ENCODE measurements at places on chromosomes 16 and 17. TPM values are rescaled to one million over a fixed set of nuclear protein-coding genes. Genes with fewer than 3 reads are reported as not detected.

DNA sequence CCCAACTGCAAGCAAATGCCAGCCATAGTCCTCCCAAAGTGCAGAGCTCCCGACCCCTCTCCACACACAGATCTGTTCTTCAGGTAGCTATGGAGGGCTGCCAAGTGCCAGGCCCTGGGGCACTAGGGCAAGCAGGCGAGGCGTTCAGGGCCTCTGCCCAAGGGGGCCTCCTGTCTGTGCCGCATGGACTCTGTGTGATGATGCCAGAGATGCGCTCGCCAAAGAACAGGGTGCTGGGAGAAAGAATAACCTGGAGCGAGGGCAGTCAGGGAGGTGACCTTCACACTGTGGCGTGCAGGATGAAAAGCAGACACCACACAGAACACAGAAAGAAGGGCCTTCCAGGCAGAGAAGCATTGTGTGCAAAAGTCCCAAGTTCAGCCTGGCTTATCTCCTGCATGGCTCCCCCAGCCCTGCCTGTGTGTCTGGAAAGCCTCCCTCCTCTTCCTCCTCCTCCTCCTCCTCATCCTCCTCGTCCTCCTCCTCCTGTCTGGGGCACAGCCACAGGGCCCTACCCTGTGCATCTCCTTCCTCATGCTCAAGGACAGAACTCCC is 44.2 kb downstream of the PEMT start:
- no peak for DNase-seq

DNA sequence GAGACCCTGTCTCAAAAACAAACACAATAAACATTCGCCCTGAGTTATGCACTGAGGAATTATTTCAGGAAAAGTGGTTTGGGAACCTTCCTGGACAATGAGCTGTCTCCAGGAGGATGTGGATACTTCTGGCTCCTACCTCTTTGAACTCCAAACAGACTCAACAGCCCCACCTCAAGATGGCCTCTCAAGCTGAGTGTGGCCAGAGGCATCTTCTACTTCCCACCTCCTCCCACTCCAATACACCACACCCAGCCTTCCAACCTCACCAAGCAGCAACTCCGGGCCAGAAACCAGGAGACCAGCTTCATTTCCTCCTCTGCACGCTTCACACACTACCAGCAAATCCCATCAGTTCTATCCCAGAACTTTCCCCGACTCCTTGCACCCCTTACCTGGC is 11.6 kb downstream of the HBQ1 start:
- DNase-seq, result no peak

- DNase-seq, result no peak
These were observed 15.7 kb downstream of the SLC52A1 start for GRCh38 chr17:5019475-5019956.

- peak; percentile 49 for DNase-seq
These were observed 12.3 kb downstream of the GLIS2 start for GRCh38 chr16:4328046-4328781.

- no peak for DNase-seq
These were observed 10.6 kb downstream of the CNTD1 start for GRCh38 chr17:42809250-42809649.

- DNase-seq, result no peak
These were observed 320.4 kb upstream of the CCL2 start for GRCh38 chr17:33934696-33935095.

- no peak for DNase-seq
These were observed 45.4 kb downstream of the LAT start for GRCh38 chr16:29030086-29030840.

GRCh38 chr17:69672924-69673323 is 258.4 kb downstream of the MAP2K6 start:
- DNase-seq, result no peak

DNA sequence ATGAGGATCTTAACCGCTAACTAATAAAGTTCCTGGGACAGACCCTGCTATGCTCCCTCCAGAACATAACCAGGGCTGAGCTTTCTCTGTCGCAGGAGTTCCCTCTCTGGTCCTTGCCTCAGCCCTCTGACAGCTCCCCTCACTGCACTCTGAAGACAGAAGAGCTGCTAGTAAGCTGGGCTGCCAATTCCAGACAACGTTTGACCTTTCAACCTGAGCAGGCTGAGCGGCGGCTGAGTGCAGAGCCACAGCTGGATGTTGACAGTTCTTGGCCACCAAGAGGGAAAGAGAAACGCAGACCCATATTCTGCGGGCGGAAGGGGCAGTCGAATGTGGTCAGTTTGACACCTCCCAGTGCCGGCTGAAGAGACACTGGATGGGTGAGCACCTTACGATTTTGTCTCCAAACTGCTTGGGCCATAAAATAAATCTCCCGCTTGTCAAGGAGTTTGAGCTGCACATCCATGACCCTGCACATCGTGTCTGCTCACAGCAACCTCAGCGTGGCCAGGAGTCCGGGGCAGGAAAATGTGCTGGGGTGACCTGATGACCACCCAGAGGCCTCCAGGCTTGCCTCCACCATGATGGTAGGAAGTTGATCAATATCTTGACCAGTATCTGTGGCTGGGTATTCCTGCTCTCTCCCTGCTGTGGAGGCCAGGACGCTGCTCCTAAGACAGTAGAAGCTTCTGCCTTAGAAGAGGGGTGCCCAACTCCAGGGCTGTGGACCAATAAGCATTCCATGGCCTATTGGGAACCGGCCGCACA is 209.2 kb downstream of the PARN start:
- no peak for DNase-seq

- no peak for DNase-seq
These were observed 1.8 kb upstream of the APOH start for GRCh38 chr17:66230922-66231591.

DNA sequence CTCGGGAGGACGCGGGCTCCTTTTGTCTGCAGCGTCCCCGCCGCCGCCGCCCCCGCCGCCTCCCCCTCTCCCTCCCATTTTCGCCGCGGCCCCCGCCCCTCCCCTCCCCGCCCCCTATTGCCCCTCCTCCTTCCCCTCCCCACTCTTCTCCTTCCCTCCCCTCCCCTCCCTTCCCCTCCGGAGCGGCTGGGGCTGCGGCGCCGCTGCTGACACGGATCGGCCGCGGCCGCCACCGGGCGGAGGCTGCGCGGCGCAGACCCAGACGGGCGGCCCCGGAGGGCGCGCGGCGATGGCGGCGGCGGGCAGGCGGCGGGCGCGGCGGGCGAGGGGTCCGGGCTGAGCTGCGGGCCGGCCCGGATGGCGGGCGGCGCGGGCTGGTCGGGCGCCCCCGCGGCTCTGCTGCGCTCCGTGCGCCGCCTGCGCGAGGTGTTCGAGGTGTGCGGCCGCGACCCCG is at the start of gene RAB11FIP4:
Gene RAB11FIP4 (plus strand): TSS at position 180 of the 454 bp plus-strand sequence. CDS start 178 bp downstream, at position 358.
- peak; percentile 5 for DNase-seq

DNA sequence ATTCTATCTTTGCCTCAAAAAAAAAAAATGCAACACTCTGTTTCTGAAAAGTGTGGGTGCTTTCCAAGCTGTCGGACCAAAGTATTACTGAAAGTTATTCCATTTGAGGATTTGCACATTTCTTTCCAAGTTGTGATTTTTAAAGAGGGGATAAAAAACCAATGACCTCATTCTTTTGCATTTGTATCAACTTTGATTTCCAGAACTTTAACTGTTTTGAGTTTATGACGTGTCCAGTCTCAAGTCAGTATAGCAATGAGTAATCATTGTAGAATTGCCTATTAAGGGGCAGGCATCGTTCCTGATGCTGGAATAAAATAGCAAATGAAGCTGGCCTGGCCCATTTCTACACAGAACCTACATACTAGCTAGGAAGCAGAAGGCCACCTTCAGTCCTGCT is 229.6 kb upstream of the RBFOX1 start:
- DNase-seq, result no peak

DNA sequence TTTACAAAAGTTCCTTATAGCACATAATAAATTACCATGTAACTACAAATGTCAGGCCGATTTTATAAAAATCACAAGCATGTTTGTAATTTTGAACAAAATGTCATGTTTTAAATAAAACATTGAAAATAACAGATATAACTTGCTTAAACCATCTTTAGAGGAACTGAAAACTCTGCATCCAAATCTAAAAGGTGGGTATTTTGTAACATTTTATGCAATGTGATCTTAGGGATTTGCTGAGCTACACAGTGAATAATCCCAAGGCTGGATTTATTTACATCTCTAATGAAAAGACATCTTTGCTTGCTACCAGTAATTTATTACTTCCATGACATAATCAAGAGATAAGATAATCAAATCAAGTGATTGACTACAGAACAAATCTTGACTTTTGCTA is 47.5 kb downstream of the N4BP1 start:
- no peak for DNase-seq

- DNase-seq, result no peak
These were observed 696.8 kb upstream of the SOX9 start for GRCh38 chr17:71423871-71424546.

DNA sequence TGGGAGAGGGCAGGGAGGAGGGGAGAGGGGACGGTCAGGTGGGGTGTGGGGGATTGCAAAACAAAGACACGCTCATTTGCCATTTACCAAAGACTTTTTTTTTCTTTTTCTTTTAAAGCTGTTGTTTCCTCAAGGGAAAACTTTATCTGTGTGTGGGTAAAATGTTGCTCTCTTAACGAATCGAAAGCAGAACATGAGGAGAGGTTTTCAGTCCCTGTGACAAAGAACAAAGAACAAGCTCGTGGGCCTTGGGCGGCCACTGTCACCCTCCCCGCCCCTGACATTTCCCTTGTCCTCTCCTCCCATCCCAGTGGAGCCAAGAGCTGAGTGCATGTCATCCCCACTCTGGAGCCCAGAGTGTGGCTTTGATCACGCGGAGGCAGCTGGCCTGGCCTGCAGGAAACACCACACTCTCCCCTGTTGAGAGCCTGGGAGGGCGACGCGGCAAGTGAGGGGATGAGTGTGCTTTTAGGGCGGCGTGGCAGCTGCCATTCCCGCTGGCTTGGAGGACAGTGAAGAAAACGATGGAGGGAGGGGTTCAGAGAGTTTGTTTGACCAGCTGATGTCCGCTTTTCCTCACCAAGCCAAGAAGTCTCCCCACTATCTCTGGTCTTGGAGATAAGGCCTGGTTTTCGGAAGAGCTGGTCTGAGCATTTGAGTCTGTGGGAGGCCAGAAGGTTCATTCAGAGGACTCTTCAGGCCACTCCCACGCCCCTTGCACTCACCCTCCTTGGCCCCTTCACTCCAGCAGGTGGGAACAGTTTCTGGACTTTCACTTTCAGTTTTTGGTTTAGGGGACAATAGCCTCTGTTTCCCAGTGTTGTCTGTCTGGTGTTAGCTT is 11.4 kb downstream of the CCR7 start:
- peak; percentile 84 for DNase-seq

- DNase-seq, result no peak
These were observed 2.0 kb downstream of the NCBP3 start for GRCh38 chr17:3843935-3844516.

- no peak for DNase-seq
These were observed 3.7 kb upstream of the SRCIN1 start for GRCh38 chr17:38609280-38610031.

- no peak for DNase-seq
These were observed 305.4 kb downstream of the FOXL1 start for GRCh38 chr16:86883583-86884389.

DNA sequence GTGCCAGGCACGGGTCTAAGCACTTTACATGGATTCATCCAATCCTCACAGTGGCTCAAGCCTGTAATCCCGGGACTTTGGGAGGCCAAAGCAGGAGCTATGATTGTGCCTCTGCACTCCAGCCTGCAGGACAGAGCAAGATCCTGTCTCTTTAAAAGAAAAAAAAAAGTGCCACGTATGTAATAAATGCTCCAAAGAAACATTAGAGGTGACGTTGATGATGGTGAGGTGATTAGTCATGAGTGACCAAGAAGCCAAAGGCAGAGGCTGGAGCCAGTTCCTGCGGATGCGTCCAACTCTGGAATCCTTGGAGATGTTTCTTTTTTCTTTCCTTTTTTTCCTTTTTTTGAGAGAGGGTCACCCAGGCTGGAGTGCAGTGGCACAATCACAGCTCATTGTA is 59.4 kb upstream of the SIAH1 start:
- no peak for DNase-seq

- no peak for DNase-seq
These were observed 50.8 kb upstream of the KCNJ16 start for GRCh38 chr17:70024253-70024652.

GRCh38 chr16:75097941-75098901 is 18.4 kb downstream of the LDHD start:
- no peak for DNase-seq

DNA sequence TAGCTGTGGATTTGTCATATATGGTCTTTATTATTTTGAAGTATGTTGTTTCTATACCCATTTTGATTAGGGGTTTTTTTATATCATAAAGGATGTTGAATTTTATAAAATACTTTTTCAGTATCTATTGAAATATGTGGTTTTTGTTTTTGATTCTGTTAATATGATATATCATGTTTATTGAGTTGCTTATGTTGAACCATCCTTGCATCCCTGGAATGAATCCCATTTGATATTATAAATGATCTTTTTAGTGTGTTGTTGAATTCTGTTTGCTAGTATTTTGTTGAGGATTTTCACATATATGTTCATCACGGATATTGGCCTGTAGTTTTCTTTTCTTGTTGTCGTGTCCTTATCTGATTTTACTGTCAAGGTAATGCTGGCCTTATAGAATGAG is 286.5 kb downstream of the BCAS3 start:
- no peak for DNase-seq

DNA sequence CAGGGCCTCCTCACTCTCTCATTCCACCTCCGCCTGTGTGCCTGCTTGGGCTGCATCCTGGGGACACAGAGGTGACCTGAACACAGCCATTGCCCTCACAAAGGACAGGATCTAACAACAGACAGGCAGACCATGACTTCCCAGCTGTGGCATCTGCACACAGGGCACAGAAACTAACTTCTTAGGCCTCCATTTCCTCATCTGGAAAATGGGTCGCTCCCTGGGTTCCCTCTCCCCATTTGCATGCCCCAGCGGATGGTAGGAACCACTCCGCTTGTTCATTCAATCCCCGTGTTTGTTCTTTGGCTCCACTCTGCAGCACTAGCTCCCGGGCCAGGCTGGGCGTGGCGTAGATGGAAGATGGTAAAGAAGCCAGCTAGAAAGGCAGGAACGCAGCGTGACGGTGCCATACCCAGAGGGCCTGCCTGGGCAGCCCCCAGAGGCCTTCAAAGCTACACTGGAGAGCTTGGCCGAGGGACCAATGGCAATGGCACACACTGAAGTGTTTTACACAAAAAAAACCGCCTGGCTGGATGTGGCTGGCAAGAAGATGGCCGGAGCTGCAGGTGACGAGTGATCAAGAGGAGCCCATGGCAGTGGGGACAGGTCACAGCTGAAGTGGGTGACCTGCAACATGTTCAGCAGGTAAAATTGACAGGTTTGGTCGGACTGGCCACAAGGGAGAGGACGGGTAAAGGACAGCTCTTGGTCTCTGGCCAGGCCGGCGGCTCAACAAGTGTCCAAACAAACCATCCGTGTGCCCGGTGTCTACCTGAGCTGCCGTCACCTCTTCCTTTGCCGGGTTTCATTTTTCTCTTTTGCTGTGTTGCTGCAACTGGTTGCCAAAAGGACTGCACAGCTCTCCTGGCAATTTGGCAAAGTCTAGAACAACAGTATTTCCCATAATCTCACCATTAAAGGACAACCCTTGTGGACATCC is 66.9 kb downstream of the SOCS1 start:
- no peak for DNase-seq

The G6PC1 gene
- total RNA-seq, result not detected

The P2RX5 gene
- total RNA-seq, result not detected

The FOXN1 gene
- total RNA-seq, result 33.4 TPM

The PHF23 gene
- total RNA-seq, result 30.3 TPM

The DBNDD1 gene
- total RNA-seq, result 7.0 TPM

The RPL38 gene
- total RNA-seq, result 1,333 TPM

The AANAT gene
- not detected for total RNA-seq

The C17orf78 gene
- total RNA-seq, result not detected

The RHBDL1 gene
- total RNA-seq, result 1.7 TPM

The TSPAN10 gene
- 0.57 TPM for total RNA-seq

The NTN3 gene
- not detected for total RNA-seq

The LRRC75A gene
- 0.88 TPM for total RNA-seq

The CA7 gene
- total RNA-seq, result not detected
